Left ventricle myocardium inferior (tissue), 1 donor: ENCODE measurements at places on chromosomes 12 and 14.

DNA sequence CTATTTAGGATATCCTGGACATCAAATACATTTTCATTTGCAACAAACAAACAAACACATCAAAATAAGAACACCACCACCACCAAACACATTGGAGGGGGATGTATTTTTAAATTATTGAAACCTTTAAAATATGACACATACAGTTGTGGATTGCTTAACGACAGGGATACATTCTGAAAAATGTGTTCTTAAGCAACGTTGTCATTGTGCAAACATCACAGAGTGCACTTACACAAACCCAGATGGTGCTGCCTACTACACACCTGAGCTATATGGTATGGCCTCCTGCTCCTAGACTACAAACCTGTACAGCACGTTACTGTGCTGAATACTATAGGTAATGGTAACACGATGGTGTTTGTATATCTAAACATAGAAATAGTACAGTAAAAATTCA lies 19.4 kb downstream of the PYGL start:
- H3K4me3 ChIP-seq: no peak overlapping the region
- DNase-seq: no peak
- no peak overlapping the region for H3K27ac ChIP-seq
- H3K27me3 ChIP-seq: no peaks in the 10 kb centered on the region
- peaks cover 8% of the 10 kb centered on the region for H3K4me1 ChIP-seq

DNA sequence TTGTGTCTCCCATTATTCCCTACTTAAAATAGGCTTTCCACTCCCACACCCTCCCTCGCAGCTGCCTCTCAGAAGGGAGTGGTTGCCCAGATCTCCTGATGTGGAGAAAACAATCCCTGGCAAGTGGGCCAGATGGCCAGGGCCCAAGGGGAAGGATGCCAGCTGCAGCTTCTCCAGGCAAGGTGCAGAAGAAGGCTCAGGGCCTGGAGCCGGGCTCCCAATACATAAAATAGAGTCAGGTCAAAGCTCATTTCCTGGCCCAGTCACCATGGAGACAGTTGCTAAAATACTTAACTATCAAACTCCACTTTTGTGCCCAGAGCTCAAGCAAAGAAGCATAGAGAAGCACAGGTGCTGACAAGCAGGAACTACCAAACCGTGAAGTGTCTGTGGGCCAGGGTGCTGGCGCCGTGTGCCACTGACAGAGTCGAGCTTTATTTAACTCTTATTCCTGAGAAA lies 45.7 kb upstream of the ITPR2 start:
- peaks cover 21% of the 10 kb centered on the region for H3K4me1 ChIP-seq
- no peak overlapping the region for H3K4me3 ChIP-seq
- H3K36me3 ChIP-seq: no peaks in the 10 kb centered on the region

GRCh38 chr12:111442301-111443045 lies 36.8 kb downstream of the SH2B3 start:
- H3K27me3 ChIP-seq: no peaks in the 10 kb centered on the region
- no peak overlapping the region for H3K4me3 ChIP-seq
- no peak for DNase-seq
- H3K4me1 ChIP-seq: peaks cover 100% of the 10 kb centered on the region

GRCh38 chr14:75040507-75040906 lies 10.8 kb downstream of the MLH3 start:
- no peaks in the 10 kb centered on the region for H3K27me3 ChIP-seq
- no peak for DNase-seq
- no peak overlapping the region for H3K27ac ChIP-seq
- peaks cover 21% of the 10 kb centered on the region for H3K4me1 ChIP-seq

DNA sequence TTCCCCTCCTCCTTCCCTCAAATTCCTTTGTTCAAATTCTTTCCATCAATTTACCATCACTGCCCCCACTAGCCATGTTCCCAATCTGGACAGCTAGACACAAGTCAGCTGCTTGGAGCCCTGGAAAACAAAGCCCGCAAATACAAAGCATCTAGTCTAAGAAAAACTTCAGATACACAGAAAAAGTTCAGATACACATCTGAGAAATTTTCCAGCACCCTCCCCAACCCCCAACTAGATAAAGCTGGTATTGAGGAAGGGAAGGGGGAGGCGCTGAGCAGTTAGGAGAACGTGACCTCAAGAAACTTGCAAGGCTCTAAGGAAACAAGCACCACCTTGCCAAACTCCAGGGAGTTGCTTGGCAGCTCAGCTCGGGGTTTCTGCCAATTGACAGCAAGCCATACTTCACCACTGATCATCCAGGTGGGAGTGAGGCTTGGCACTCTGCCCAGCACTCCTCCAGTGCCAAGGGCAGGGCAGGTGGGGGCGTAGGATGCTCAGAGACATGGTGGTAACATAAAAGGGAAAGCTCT lies 5.1 kb upstream of the CNIH1 start:
- H3K27me3 ChIP-seq: no peaks in the 10 kb centered on the region
- no peak for DNase-seq
- peaks cover 5% of the 10 kb centered on the region for H3K4me1 ChIP-seq
- H3K4me3 ChIP-seq: no peak overlapping the region
- no peak overlapping the region for H3K27ac ChIP-seq

DNA sequence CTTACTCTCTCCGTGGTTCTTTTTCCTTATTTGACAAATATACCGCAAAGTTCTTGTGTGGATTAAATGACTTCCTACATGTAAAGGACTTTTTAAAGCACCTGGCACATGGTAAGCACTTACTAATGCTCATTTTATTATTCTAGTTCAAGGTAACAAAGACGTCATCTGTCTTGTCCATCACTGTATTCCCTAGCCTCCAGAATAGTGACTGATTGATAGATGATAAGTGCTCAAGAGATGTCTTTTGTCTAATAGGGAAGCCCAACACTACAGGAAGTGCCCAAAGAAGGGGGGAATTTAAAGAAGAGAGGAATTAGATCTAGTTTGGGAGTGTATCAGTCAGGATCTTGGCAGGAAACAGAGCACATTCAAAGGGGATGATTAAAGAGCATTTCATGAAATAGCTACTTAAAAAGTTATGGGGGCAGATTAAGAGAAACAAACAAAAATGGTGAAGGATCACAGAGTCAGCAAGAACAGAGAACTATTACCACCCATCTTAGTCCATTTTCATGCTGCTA lies 151.9 kb downstream of the GXYLT1 start:
- H3K27ac ChIP-seq: no peak overlapping the region
- no peak for DNase-seq
- no peaks in the 10 kb centered on the region for H3K4me1 ChIP-seq
- H3K4me3 ChIP-seq: no peak overlapping the region
